Keratinocyte (primary cell): ENCODE measurements at places on chromosomes 12 and 14. TPM values are rescaled to one million over a fixed set of nuclear protein-coding genes. Genes with fewer than 3 reads are reported as not detected.
A peak's percentile ranks its signal among the peaks of the same experiment; 100 is the strongest.

DNA sequence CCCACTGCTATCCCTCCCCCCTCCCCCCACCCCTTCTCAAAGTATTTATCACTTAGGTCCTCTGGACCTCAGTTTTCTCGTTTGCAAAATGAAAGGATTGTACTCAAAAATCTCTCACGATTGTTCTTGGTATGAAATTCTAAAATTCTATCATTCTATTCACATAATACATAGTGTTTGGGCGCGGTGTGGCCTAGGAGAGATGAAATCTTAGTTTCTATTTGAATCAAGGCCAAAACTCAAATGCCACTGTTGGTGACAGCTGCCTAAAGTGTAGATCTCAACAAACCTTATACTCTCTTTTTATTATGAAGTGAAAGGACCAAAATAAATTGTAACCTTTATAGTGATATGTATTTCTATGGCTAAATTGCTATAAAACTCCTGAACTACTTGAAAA, 23.7 kb upstream of the YAF2 start:
- no peaks in the 10 kb centered on the region for H3K36me3 ChIP-seq
- no peak overlapping the region for H3K27ac ChIP-seq
- H3K4me3 ChIP-seq, result no peak overlapping the region
- DNase-seq, result no peak
- no peaks in the 10 kb centered on the region for H3K4me1 ChIP-seq

- H3K27ac ChIP-seq, result no peak overlapping the region
- no peak overlapping the region for H3K4me3 ChIP-seq
- H3K4me1 ChIP-seq, result no peaks in the 10 kb centered on the region
- H3K27me3 ChIP-seq, result no peaks in the 10 kb centered on the region
These were observed 10.7 kb downstream of the LLPH start for GRCh38 chr12:66119870-66120241.

DNA sequence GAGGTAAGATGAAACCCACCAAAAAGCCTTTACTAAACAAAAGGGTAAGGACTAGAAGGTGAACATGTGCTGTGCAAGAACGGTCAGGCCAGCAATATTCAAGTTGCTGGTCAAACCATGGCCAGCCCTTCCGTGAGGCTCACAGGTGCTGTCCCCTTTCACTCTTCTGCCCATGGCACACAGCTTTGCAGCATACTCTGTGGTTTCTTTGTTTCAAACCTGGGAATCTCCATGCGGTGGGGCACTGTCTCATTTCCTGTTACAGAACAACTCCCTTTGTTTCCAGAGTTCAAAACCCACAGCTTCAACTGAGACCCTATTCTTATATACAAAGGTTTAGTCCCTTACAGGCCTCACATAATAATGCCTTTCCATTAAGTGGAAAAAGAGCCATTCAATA, 1.7 kb upstream of the OVCH1 start:
- H3K4me1 ChIP-seq, result no peaks in the 10 kb centered on the region
- no peaks in the 10 kb centered on the region for H3K27me3 ChIP-seq
- no peak for DNase-seq
- no peak overlapping the region for H3K4me3 ChIP-seq

GRCh38 chr14:26261368-26262122, 336.3 kb downstream of the NOVA1 start:
- no peaks in the 10 kb centered on the region for H3K27me3 ChIP-seq
- no peak overlapping the region for H3K4me3 ChIP-seq
- H3K4me1 ChIP-seq, result no peaks in the 10 kb centered on the region
- no peak for DNase-seq

The RACGAP1 gene
- 27.7 to 57.1 TPM (median 45.2 TPM) in 3 replicates for polyA plus RNA-seq

DNA sequence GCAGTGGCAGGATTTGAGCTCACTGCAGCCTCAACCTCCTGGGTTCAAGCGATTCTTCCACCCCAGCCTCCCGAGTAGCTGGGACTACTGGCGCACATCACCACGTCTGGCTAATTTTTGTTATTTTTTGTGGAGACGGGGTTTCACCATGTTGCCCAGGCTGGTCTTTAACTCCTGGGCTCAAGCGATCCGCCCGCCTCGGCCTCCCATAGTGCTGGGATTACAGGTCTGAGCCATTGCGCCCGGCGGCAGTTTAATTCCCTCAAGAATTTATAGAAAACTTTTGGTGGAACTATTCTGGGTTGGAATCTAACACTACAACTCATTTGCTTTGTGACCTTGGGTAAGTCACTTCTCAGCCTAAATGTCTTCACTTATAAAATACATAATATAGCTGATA, 1.8 kb upstream of the SP1 start:
- no peaks in the 10 kb centered on the region for H3K27me3 ChIP-seq
- H3K4me3 ChIP-seq, result no peak overlapping the region
- peaks cover 32% of the 10 kb centered on the region for H3K4me1 ChIP-seq
- H3K27ac ChIP-seq, result no peak overlapping the region
- no peaks in the 10 kb centered on the region for H3K36me3 ChIP-seq
- no peak for DNase-seq

DNA sequence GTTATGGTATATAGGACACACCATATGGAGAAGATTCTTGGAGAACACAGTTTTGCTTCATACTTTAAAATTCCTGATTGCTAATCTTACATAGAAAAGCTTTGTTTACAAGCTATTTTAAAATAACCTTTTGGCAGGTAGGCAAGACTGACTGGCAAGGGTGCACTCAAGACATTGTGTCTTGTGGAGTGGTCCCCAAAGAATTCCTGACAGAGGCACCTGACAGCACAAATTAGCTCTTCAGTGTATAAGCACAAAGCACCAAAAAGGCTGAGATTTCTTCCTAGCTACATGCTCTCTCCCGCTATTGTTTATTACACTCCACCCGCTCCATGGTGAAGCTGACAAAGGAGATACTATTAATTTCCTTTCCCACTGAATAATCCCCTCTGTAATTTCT, 139.4 kb downstream of the MON2 start:
- no peaks in the 10 kb centered on the region for H3K36me3 ChIP-seq
- no peak overlapping the region for H3K27ac ChIP-seq
- no peaks in the 10 kb centered on the region for H3K27me3 ChIP-seq
- no peak overlapping the region for H3K4me3 ChIP-seq

- H3K4me3 ChIP-seq, result no peak overlapping the region
- no peaks in the 10 kb centered on the region for H3K27me3 ChIP-seq
- peaks cover 8% of the 10 kb centered on the region for H3K36me3 ChIP-seq
- peaks cover 9% of the 10 kb centered on the region for H3K4me1 ChIP-seq
- no peak for DNase-seq
- no peak overlapping the region for H3K27ac ChIP-seq
These were observed 5.1 kb downstream of the TRMT61A start for GRCh38 chr14:103533999-103534575.

DNA sequence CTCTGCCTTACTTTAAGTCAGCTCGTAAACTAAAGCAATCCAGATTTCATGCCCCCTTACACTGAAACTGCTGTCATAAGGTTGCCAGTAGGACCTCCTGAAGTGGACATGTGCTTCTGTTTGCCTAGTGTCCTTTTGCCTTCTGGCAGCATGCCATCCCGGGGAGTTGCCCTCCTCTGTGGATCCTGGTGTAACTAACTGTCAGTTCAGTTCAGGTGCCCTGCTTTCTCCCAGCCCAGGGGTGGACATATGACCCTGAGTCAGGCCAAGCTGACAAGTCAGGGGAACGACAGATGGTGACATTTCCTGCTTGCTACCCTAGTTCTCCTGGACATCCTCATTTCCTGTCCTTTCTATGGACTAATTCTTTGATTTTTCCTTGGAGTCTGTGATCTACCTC, 25.6 kb downstream of the AKAP6 start:
- no peak for DNase-seq
- no peak overlapping the region for H3K27ac ChIP-seq
- H3K4me3 ChIP-seq, result no peak overlapping the region
- H3K36me3 ChIP-seq, result no peaks in the 10 kb centered on the region
- peaks cover 4% of the 10 kb centered on the region for H3K4me1 ChIP-seq
- no peaks in the 10 kb centered on the region for H3K27me3 ChIP-seq

- DNase-seq, result no peak
- H3K4me3 ChIP-seq, result no peak overlapping the region
- H3K27me3 ChIP-seq, result no peaks in the 10 kb centered on the region
- H3K36me3 ChIP-seq, result no peaks in the 10 kb centered on the region
These were observed 23.6 kb upstream of the PGF start for GRCh38 chr14:74979029-74979428.

The SNX6 gene
- polyA plus RNA-seq, result 83.1 to 139 TPM (median 137 TPM) in 3 replicates

DNA sequence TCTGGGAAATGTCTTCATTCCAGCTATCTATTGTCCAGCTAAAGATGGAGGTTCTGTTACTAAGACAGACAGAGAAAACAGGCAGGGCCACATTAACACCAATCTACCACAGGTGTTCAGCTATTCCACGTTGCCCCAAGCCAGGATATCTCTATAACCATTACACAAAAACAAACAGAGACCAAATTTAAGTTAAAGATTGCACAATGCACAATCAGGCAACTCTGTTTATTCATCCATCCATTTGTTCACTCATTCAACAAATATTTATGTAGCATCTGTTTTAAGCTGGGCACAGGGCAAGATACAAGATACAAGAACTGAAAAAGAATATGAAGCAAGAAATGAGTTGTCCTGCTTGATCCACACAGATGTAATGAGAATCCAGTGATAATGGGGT, 629.0 kb downstream of the MED13L start:
- H3K27ac ChIP-seq, result no peak overlapping the region
- H3K4me1 ChIP-seq, result no peaks in the 10 kb centered on the region
- no peaks in the 10 kb centered on the region for H3K36me3 ChIP-seq
- no peaks in the 10 kb centered on the region for H3K27me3 ChIP-seq
- no peak for DNase-seq
- no peak overlapping the region for H3K4me3 ChIP-seq

The ACRBP gene
- polyA plus RNA-seq, result 0.07 to 0.21 TPM (median 0.09 TPM) in 3 replicates

DNA sequence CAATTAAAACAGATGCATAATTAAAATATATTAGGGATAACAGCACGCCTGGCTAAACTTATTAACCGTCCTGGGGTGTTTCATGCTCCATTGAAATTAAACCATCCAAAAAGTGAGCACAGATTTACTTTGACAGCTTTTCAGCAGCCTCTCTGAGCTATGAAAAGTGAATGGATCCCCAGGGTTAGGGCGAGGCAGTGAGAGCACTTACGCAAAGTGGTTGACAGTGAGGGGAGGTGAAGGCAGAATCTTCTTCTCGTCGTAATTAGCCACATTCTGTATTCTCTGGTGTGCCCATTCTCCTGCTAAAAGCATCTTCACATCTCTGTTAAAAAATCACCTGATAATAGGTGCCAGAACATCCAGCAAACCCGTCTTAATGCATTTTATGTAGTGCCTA, 1.9 kb downstream of the TMTC2 start:
- H3K27me3 ChIP-seq, result no peaks in the 10 kb centered on the region
- no peaks in the 10 kb centered on the region for H3K36me3 ChIP-seq
- peak overlapping the region; percentile 91 for H3K4me3 ChIP-seq
- H3K27ac ChIP-seq, result no peak overlapping the region
- DNase-seq, result no peak

The SYCP3 gene
- 0.09 to 0.16 TPM (median 0.13 TPM) in 3 replicates for polyA plus RNA-seq

GRCh38 chr14:42606839-42607238, 1000.2 kb downstream of the LRFN5 start:
- no peaks in the 10 kb centered on the region for H3K36me3 ChIP-seq
- no peak overlapping the region for H3K4me3 ChIP-seq
- no peak overlapping the region for H3K27ac ChIP-seq
- H3K27me3 ChIP-seq, result no peaks in the 10 kb centered on the region

- H3K4me1 ChIP-seq, result peaks cover 4% of the 10 kb centered on the region
- H3K4me3 ChIP-seq, result no peak overlapping the region
- DNase-seq, result no peak
- no peak overlapping the region for H3K27ac ChIP-seq
- no peaks in the 10 kb centered on the region for H3K27me3 ChIP-seq
These were observed 7.7 kb downstream of the JDP2 start for GRCh38 chr14:75435473-75435872.

GRCh38 chr12:47236109-47236714, 156.5 kb upstream of the AMIGO2 start:
- no peak for DNase-seq
- H3K4me1 ChIP-seq, result peaks cover 16% of the 10 kb centered on the region
- peaks cover 6% of the 10 kb centered on the region for H3K36me3 ChIP-seq
- no peak overlapping the region for H3K4me3 ChIP-seq

The SYNDIG1L gene
- not detected in 3 replicates for polyA plus RNA-seq

The EFS gene
- 1.4 to 2.1 TPM (median 1.7 TPM) in 3 replicates for polyA plus RNA-seq

GRCh38 chr14:23066855-23067744, 9.8 kb upstream of the CDH24 start:
- peaks cover 28% of the 10 kb centered on the region for H3K4me1 ChIP-seq
- peaks cover 54% of the 10 kb centered on the region for H3K36me3 ChIP-seq
- no peak overlapping the region for H3K4me3 ChIP-seq
- H3K27ac ChIP-seq, result no peak overlapping the region

DNA sequence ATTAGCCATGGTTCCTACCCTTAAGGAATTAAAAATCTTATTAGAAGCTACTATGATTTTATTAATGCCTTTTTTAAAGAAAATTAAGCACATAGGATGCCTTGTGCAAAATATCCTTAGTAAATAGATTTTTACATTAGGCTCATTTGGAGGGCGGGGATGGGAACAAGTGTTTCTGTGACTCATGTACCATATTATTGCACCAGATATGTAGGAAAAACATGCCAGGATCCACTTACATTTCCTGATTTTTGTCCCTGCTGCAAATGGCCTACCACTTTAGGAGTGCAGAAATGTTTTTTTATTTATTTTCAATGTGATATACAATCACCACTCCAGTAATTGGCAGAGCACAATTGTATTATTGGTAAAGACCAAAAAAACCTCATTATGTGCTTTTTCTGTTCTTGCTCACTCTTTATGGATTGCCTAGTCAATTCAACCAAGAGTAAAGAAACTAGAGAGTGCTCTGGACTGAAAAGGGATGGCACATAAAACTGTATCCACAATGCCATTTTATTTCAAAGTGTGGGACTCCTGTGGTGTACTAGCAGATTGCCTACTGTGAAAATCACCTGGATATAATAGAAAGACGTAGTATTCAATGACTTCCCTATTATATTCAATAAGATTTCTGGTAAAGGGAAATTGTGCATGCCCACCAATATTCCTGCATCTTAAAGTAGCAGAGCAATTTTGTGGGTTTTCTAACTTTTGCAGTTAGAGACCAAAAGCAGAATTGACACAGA, 86.9 kb downstream of the ANO6 start:
- H3K27ac ChIP-seq, result no peak overlapping the region
- no peaks in the 10 kb centered on the region for H3K27me3 ChIP-seq
- peaks cover 22% of the 10 kb centered on the region for H3K4me1 ChIP-seq
- DNase-seq, result no peak
- H3K4me3 ChIP-seq, result no peak overlapping the region

The RND1 gene
- 0.05 to 0.30 TPM (median 0.16 TPM) in 3 replicates for polyA plus RNA-seq

GRCh38 chr12:130026608-130027176, 122.9 kb upstream of the TMEM132D start:
- H3K27ac ChIP-seq, result no peak overlapping the region
- H3K4me3 ChIP-seq, result no peak overlapping the region
- no peaks in the 10 kb centered on the region for H3K4me1 ChIP-seq
- no peaks in the 10 kb centered on the region for H3K27me3 ChIP-seq

The INHBC gene
- 0.04 TPM in 1 of 3 replicates, not detected in the others for polyA plus RNA-seq

GRCh38 chr12:93245543-93245942, 132.2 kb upstream of the NUDT4 start:
- H3K36me3 ChIP-seq, result no peaks in the 10 kb centered on the region
- no peak overlapping the region for H3K27ac ChIP-seq
- no peak overlapping the region for H3K4me3 ChIP-seq
- peaks cover 12% of the 10 kb centered on the region for H3K4me1 ChIP-seq
